ENCODE measurements at places on chromosomes 7 and 10.
A peak's percentile ranks its signal among the peaks of the same experiment; 100 is the strongest.

GRCh38 chr10:26090026-26090425 lies 126.5 kb upstream of the GAD2 start:
- no peak for DNase-seq

GRCh38 chr10:129605986-129606518 lies 139.0 kb downstream of the MGMT start:
- DNase-seq = no peak

DNA sequence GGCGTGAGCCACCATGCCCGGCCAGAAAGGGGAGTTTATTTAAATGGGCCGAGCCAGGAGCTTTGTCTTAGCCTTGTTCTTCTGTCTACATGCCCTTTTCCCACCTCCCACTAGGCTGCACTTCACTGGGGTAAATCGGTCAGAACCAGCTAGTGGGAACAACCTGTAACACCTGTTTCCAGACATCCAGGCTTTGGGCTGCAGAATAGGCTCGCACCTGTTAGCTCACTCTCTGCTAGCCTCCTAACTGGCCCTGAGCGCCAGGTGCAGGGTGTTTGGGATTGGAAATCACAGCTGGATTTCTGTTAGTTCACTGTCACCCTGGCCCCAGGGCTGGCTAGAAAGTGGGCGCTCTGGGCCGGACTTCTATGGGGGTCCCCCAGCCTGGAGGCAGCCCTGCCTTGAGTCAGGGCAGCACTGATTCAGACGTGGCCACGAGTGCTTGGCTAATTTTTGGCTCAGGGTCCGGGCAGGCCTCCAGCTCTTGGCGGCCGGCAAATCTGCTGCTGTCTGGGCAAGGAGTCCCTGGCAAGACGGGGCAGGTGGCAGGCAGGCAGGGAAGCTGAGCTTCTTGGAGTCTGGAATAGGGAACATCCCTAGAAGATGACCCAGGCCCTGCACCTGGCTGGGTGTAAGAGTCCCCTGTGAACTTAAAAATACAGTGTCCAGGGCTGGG lies 48.6 kb downstream of the GTF2IRD1 start:
- DNase-seq = peak; percentile 50

- no peak for DNase-seq
These were observed 91.7 kb downstream of the MARCHF5 start for GRCh38 chr10:92382631-92383030.

- DNase-seq = no peak
These were observed 99.8 kb downstream of the DYNC2I1 start for GRCh38 chr7:158955932-158956804.

- DNase-seq = no peak
These were observed 6.8 kb upstream of the TAS2R60 start for GRCh38 chr7:143436325-143436946.

- DNase-seq = no peak
These were observed 271.0 kb upstream of the COBL start for GRCh38 chr7:51587604-51588003.

GRCh38 chr7:127782075-127782474 lies 130.1 kb downstream of the SND1 start:
- no peak for DNase-seq

DNA sequence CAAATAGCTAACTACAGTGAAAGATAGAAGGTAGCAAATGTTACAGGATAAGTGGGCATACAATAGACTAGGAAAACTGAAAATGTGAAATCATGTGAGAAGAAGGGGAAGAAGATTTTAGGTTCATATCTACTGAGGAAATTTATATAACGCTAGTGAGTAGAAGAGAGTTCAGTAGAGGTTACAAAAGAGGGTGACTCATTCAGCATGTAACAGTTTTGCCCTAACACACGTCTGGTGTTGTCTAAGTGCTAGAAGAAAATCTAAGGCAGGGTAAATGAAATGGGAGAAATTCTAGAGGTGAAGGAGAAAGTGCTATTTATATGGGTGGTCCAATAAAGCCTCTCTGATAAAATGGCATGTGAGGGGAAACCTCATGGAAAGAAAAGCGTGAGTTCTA lies 731.4 kb upstream of the POT1 start:
- DNase-seq = peak; percentile 8

DNA sequence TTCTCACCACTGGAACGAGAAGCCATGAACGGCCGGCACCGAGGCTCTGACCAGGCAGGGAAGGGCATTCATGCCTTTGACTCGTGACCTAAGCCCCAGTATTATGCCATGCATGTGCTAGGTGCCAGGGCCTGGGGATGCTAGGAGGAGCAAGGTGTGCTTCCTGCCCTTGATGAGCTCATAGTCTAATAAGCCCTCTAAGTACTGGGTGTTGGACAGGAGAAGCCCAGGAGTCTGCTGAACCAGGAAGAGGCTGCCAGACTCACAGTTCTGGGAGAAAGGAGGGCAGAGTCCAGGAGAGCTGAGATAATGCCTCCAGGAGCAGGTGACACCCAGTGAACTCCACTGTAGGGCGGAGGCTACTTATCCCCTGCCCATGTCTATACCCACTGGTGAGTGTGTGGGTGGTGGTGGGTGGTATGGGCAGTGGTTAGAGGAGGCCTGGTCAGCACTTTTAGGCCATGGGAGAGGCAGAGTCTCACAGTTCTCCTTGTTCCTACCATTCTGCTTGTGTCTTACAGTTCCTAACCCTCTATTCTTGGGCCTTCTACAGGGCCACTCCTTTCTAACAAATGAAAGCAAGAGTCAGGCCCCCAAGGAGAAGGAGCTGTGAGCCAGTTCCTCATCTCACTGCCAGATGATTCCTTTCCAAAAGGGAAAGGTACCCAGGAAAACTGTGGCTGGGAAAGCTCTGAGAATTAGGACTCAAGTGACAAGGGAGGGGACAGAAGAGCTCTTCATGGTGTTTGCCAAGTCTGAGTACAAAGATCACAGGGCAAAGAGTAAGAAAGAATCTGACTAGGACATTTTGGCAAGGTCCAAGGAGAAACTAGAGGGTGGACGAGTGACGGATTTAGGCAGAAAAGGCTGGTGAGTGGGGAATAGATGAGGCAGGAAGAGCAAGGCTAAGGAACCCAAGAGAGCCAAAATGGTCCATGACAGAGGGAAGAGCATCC lies 3.6 kb upstream of the MXI1 start:
- DNase-seq = no peak
